Activated B cell treated with CpG ODN at 0.5 μM for 24 hours (primary cell): ENCODE measurements at places on chromosomes 4 and X. TPM values are rescaled to one million over a fixed set of nuclear protein-coding genes. Genes with fewer than 3 reads are reported as not detected.

Gene ASB5
- total RNA-seq: not detected in 2 replicates

Gene SRPK3
- not detected in 2 replicates for total RNA-seq

Gene DCAF12L2
- not detected in 2 replicates for total RNA-seq

Gene CDX4
- not detected in 2 replicates for total RNA-seq

Gene CABS1
- total RNA-seq: not detected in 2 replicates

Gene CACNA1F
- 2.6 and 3.0 TPM in 2 replicates for total RNA-seq

- DNase-seq: no peak
Measured at GRCh38 chr4:159266981-159267868, 164.3 kb downstream of the RAPGEF2 start.

- no peak for DNase-seq
Measured at GRCh38 chr4:3708611-3709010, 57.6 kb upstream of the ADRA2C start.

DNA sequence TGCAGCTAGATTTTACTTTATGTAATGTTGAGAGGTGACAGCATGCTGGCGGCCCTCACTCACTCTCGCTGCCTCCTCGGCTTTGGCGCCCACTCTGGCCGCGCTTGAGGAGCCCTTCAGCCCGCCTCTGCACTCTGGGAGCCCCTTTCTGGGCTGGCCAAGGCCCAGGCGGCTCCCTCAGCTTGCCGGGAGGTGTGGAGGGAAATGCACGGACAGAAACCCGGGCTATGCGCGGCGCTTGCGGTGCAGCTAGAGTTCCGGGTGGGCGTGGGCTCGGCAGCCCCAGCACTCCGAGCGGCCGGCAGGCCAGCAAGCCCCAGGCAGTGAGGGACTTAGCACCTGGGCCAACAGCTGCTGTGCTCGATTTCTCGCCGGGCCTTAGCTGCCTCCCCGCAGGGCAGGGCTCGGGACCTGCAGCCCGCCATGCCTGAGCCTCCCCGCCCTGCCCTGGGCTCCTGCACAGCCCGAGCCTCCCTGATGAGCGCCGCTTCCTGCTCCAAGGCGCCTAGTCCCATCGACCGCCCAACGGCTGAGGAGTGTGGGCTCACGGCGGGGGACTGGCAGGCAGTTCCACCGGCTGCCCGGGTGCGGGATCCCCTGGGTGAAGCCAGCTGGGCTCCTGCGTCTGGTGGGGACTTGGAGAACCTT lies 128.7 kb downstream of the GASK1B start:
- DNase-seq: no peak

- no peak for DNase-seq
Measured at GRCh38 chrX:20007962-20008622, 17.2 kb upstream of the BCLAF3 start.

- no peak for DNase-seq
Measured at GRCh38 chr4:17740702-17741101, 40.7 kb downstream of the FAM184B start.

DNA sequence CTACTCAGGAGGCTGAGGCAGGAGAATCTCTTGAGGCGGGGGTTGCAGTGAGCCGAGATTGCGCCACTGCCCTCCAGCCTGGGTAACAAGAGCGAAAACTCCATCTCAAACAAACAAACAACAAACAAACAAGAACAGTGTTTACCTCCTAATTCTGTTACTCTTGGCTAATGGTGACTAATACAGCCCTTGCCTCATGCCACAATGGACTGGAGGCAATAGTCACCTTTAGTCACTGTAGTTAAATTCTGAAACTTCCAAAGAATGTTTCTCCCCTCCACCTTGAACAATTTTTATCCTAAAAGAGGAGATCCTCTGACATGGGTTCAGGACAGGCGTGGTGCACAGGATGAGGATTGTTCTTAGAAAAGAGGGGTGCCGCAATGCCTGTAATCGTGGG lies 241.2 kb upstream of the CTSO start:
- DNase-seq: no peak

GRCh38 chr4:112739442-112739841 lies 102.5 kb downstream of the LARP7 start:
- no peak for DNase-seq

- DNase-seq: no peak
Measured at GRCh38 chr4:60683973-60684372, 516.2 kb upstream of the ADGRL3 start.

GRCh38 chr4:139153411-139154133 lies 23.4 kb downstream of the ELF2 start:
- DNase-seq: no peak

GRCh38 chrX:13397878-13398818 lies 78.3 kb upstream of the ATXN3L start:
- no peak for DNase-seq

- DNase-seq: no peak
Measured at GRCh38 chrX:127570276-127570675, 481.9 kb downstream of the ACTRT1 start.
